HuH-7.5 (cell line): ENCODE measurements at places on chromosomes 11 and 22.
A peak's percentile ranks its signal among the peaks of the same experiment; 100 is the strongest.

DNA sequence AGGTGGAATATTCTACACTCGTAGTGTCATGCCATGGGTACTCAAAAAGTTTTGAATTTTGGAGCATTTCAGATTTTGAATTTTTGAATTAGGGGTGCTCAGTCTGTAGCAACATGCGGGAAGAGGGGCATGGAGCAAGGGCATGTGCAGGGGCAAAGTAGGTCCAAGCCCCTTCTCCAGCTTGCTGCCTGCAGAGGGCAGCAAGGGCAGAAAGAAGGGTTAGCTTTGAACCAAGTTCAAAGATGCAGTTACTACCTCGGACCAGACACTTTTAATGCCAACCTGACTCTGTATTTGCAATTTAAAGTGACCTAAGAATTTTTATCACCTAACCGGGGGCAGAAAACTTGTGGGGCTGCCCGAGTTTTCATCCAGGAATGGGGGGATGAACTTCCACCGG is 68.2 kb downstream of the CD82 start:
- DNase-seq, result no peak

DNA sequence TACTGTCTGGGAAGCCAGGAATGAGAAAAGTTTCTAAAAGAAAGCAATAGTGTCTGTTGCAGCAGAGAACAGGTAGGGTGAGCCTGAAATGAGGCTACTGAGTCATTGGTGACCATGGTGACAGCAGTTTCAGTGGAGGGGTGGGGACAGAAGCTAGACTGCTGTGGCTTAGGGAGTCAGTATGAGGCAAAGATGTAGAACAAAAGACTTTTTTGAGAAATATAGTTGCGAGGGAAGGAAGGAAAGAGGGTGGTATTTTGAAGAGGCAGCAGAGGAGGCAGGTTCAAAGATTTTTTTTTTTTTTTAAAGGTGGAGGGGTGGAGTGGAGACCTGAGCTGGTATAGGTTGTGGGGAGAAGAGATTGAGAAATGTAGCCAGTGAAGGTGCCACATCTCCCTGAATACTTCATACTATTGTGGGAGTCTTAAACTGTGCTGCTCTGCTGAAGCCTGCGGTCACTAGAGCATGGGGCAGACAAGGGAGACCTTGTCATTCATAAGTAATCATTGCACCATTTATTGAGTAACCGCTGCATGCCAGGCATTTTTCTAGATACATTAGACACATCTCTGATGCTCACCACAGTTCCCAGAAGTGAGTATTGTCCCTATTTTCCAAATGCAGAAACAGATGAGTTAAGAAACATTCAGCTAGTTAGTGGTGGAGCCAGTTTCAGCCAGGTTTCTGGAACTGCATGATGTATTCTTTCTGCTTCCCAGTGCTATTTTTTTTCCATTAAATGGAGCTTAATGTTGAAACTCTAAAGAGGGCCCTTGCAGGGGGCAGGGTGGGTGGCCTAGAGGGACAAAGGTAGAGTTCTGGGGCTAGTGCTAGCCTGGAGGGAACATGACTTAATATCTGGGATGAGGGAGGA is 49.9 kb downstream of the STIM1 start:
- DNase-seq, result peak; percentile 52

GRCh38 chr22:47143249-47143938 is 380.9 kb downstream of the TBC1D22A start:
- no peak for DNase-seq

DNA sequence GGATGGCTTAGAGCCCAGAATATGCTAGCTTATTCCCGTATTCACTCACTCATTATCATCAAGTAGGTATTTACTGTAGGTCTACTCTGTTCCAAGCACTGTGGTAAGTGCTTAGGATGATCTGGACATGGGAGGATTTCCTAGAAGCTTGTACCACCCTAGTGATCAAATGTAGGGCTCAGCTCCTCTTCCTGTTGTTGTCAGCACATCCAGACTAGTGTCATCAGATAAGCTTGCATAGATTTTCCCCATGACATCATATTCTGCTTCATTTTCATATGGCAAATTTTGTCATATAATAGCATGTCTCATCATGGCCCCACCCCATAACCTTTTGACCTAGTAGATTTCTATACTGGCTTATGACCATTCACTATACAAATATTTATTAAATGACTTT is 19.3 kb upstream of the NUCB2 start:
- no peak for DNase-seq

GRCh38 chr11:82890936-82891335 is 9.3 kb downstream of the PRCP start:
- DNase-seq, result no peak

- no peak for DNase-seq
These were observed 16.6 kb downstream of the MED15 start for GRCh38 chr22:20524004-20524481.
